ENCODE measurements at places on chromosomes 3 and 15.

DNA sequence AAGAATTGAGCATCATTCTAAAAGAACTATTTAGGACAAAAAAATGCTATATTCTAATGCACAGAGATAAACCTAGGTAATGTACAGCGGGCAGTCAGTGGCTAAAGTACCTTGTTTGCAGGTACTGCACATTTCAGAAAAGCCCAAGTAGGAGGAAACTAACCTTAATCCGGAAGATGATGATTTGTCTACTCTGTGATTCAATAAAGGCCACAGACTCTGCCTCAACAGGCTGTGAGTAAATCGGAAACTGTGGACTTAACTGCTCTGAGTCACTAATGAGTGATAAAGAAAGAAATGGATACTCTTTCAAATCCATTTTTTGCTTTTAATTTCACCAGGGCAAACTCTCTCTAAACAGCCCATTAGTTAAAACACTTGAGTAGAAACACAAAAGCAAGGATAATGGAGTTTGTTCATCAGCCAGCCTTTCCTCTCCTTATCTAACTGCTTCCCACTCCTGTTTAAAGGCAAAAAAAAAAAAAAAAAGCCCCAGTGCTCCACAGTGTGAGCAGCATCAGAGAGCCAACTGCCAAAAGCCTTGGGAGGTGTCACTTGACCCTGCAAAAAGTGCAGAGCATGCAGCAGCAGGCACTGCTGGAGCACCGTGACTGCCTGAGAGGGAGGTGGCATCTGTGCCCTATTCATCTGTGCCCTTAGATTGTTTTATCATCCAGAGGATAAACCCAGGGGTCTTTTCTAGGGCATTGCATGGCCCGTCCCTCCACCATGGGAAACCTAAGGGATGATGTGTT is 187.7 kb downstream of the SATB1 start:
- DNase-seq: peak; percentile 72

DNA sequence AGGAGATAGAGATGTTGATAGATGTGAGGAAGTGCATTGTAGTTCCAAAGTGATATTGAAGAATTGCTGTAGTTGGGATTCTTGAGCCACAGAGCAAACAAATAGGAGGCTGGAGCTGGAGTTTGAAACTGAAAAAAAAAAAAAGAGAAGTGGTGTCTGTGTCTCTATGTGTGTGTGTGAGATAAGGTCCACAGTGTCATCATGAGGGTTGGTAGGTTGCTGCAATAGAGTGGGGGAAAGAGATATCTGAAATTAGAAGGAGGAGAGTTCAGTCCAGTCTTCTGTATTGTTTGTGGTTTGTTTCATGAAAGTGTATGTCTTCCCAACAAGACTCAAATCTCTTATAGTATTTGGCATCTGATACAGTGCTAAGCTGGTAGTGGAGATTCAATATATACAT is 37.3 kb upstream of the CACNA1D start:
- DNase-seq: no peak

DNA sequence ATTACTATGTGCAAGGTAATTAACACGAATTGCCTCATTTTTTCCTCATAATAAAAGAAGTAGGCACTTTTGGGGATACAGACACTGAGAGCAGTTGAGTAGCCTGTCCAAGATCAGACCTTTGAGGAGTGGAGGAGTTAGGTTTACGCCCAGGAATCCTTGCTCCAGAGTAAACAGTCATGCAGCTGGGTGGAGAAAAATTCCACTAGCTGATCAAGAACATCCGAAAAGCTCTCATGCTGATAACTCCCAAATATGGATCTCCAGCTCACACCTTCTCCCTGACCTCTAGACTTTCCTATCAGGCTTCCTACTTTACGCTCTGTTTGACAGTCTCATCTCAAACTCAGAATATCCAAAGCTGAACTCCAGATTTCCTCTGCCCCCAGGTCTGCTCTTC is 53.3 kb downstream of the ST6GAL1 start:
- DNase-seq: no peak

DNA sequence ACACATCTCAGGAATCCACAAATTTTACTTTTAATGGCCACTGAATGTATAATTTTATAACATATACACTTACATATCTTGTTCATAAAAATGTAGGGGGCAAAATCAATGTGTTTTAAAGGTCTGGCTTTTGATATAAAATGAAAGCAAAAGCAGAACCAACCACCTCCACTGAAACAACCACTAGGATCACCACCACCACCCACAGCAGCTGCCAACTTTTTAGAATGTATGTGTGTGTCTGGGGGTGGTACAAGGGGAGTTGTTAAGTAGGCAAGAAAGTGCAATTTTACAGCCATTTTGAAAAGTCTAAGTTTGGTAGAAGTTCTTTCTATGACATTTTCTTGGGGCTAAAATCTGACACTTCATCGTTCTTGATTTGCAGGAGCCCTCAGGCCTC is 44.0 kb downstream of the OTOL1 start:
- DNase-seq: no peak

DNA sequence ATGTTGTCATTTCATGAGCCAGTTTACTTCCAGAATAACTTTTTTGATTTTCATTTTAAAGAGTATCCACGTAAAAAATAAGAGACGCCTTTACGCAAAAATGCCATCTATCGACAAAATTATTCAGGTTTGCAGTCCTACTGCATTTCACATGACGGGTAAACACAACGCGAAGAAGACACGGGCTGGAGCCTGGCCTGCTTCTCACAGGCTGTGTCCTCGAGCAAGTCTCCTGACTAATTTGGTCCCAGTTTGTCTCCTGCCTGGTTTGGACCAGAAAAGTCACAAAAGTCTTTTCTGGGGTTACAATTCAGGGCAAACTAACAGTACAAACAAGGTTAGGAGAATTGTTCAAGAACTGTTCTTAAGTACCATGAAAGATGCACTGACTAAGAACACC is 51.7 kb downstream of the CHSY1 start:
- no peak for DNase-seq

DNA sequence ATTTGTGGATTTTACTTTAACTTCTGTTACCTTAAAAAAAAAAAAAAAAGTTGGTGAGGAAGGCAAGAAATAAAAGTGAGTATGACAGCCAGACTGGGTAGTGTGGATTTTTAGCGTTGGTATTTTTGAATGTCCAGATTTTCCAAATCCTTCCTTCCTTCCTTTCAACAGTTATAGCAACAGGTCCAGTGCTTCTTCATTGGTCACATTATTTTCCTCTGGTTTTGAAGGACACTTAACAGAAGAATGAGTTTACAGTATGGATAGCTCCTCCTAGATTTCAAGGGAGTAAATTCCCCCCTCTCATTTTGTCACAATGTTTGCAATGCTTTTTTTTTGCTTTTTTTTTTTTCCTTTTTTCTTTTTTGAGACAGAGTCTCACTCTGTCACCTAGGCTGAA is 6.4 kb downstream of the MAPKBP1 start:
- DNase-seq: no peak

GRCh38 chr3:114866430-114866829 is 280.7 kb downstream of the ZBTB20 start:
- no peak for DNase-seq

DNA sequence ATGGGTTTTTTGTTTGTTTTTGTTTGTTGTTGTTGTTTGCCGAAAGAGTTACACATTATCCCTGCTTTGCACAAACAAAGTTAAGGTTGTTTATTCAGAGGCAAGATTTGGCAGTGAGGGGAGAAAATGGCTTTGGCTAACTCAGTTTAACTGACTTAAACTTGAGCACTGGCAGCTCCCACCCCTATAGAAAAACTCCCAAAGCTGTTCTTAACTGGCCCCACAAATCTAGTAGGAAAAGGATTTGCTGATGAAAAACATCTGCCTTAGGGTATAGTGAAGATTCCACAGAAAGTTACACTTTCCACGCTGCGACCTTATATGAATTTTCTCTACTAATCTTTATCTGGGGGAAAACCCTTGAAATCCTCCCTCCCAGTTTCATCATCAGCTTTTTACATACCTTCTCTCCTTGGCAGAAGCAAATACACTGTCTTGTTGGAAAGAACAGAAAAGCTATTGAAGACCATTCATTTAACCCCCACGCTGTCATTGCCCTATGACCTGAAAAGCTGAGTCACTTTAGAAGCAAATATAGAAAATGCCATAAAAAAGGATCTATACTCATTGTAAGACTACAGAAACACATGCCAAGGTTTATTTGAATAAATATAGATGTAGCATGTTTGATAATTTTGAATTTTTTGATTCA is 551.7 kb downstream of the NR2F2 start:
- DNase-seq: peak; percentile 11

GRCh38 chr15:65834603-65835282 is 34.5 kb upstream of the RAB11A start:
- DNase-seq: no peak

- DNase-seq: no peak
These were observed 426.5 kb downstream of the IGSF11 start for GRCh38 chr3:118607915-118608820.

DNA sequence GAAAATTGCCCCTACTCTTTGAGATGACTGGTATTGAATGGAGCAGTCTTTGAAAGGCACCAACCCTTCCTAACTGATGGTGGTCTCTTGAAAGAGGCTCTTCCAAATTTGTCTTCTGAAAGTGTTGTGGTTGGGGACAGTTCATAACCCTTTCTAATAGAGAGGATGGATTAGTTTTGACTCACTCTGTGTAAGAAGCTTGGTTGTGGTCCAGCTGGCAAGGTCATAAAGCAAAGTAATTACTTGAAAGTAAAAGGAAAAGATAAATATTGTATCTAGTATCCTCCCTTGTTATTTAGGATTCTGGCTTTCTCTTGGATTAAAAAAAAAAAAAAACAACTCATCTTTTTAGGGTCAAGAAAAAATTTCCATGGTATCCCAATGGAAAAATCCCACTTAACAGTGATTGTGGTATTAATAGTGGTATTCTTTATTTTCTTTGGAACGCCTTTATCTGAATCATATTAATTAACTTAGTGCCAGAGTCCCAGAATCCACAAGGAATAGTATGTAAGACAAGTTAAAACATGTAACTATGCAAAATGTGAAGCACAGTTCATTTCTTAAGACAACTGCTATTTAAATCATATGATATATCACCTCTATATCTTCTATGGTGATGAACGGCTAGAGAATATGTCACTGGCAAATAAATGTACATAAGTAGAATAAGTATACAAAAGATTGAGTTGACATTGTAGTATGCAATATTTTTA is 469.3 kb upstream of the CDIN1 start:
- peak; percentile 80 for DNase-seq

- no peak for DNase-seq
These were observed 54.5 kb upstream of the TBL1XR1 start for GRCh38 chr3:177251755-177252154.

- DNase-seq: no peak
These were observed 392.4 kb downstream of the EDEM1 start for GRCh38 chr3:5579946-5580345.

DNA sequence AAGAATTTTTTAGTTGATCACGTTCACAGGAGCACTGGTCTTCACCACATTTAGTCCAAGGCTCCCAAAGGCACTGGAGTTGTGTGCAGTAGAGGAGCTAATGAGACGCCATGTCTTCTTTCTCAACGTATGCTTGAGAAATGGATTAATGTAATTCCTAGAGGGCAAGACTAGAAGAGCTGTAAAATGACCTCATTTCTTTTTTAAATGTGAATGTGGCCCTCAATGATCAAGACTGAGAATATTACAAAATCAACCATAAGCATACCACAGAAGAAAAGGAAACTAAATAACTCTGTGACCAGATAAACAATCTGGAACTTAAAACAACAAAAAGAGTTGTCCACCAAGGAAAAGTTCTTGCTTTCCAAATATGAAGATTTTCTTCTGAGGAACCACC is 112.1 kb upstream of the THBS1 start:
- no peak for DNase-seq

- no peak for DNase-seq
These were observed 2.0 kb downstream of the SIDT1 start for GRCh38 chr3:113534365-113534764.

DNA sequence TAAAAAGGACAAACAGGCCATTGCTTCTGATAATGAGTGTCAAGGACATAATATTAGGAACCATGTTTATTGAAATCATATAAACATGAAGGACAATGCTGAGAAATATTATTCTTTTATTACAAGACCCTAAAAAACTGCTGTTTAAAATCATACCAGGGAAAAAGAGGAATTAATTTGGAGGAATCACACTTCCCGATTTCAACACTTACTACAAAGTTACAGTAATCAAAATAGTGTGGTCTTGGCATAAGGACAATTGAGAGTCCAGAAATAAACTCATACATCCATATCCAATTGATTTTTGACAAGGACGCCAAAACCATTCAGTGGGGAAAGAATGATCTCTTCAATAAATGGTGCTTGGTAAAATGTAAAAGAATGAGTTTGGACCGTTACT is 13.0 kb downstream of the CYP1A1 start:
- no peak for DNase-seq

DNA sequence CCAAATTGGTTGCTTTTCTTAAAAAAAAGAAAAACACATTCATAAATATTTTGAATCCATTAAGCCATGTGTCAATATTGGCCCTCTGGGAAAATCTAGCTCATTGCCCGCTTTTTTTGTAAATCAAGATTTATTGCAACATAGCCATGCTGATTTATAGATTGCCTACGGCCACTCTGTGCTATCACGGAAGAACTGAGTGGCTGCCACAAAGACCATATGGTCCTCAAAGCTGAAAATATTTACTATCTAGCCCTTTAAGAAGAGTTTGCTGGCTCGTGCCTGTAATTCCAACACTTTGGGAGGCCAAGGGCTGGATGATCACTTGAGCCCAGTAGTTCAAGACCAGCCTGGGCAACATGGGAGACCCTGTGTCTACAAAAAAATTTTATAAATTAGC is 45.9 kb downstream of the IL5RA start:
- DNase-seq: no peak

DNA sequence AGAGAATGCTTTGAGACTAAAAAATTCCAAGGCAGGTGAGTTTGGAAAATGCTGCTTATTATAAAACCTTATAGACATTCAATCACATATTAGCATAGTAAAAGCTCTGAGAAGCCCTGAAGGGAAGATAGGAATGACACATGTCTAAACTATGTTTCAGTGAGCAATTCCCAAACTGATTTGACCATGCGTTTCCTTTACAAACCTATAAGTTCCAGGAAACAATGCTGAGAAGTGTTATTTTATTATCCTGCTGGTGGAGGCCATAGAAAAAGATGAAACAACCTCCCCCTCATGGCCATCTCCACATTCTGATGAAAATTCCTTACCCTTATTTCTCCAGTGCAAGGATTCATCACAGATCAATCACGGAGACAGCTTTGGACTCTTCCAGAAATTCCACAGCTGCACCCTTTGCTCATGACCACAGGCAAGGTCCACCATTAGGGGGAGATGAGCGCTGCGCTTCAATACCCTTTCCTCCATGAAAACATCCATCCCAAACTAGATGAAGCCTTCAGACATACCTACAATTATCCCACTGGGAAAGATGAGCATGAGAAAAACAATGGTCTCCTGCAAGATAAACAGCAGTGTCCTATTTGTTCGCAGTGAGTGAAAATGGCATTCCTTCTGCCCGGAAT is 372.1 kb downstream of the MAGI1 start:
- DNase-seq: peak; percentile 28

- DNase-seq: no peak
These were observed 293.6 kb downstream of the OCA2 start for GRCh38 chr15:27805261-27806220.

GRCh38 chr3:155233213-155233612 is 60.3 kb downstream of the STRIT1 start:
- DNase-seq: peak; percentile 84

GRCh38 chr15:29103824-29104565 is 165.6 kb downstream of the NSMCE3 start:
- peak; percentile 85 for DNase-seq

- DNase-seq: peak; percentile 91
These were observed 38.7 kb downstream of the ZBTB38 start for GRCh38 chr3:141407047-141407446.

- DNase-seq: peak; percentile 49
These were observed 24.5 kb upstream of the RAD18 start for GRCh38 chr3:8987645-8988383.
